ENCODE measurements at places on chromosomes 5 and 9. TPM values are rescaled to one million over a fixed set of nuclear protein-coding genes. Genes with fewer than 3 reads are reported as not detected.
A peak's percentile ranks its signal among the peaks of the same experiment; 100 is the strongest.

Gene LMNB1
- 197 TPM for total RNA-seq

DNA sequence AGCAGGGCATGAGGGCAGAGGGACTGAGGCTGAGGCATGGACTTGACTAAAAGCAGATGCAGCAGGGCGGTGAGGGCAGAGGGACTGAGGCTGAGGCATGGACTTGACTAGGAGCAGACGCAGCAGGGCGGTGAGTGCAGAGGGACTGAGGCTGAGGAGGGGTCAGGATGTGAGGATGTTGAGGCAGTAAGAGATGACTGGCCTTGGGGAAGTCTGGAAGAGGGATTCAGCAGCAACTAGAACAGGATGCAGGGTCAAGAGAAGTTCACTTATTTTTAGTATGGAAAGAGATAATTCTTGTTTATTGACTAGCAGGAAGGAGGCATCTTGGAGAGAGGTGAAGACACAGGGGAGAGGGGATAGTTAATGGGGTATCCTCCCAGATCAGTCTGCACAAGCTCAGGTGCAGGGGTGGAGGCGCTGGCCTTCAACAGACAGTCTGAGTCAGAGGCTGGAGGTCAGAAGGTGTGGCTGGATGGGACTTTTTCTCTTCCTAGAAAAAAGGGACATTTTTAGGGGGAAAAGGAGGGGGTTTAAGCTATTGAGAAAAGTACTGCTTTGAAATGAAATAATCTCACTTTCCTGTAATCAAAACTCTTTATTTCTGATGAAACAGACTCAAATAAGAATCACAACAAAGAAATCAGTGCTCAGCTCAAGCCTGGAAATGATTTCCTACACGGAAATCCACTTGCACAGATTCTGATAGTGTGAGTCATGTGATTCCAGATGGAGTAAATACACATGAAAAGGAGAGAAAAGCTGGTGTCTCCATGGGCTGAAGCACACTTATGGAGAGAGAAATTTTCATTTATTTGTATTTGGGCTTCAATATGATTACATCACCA lies 130.9 kb downstream of the PALM2AKAP2 start:
- DNase-seq = peak; percentile 39

Gene TICAM2
- not detected for total RNA-seq

DNA sequence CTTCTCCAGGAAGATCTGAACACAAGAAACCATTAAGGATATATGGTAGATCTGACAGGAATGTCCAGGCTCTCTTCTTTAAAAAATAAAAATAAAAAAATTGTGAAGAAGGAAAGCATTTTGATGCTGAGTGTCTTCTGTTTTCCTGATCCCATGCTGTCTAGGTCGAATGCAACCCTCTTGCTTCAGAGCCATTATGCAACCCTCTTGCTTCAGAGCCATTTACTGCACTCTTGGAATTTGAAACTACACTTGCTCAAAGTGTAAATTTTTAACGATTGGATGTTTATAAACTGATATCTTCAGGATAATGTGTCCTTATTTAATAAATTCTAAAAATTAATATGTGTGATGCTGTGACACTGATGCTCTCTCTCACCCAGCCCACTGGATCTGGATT lies 505.1 kb downstream of the DNAH5 start:
- no peak for DNase-seq

Data from HT-29 (cell line).